Stimulated activated CD4-positive, alpha-beta T cell treated with anti-CD3 and anti-CD28 coated beads, Interleukin-15, amount 100 ng/mL, for 1 hour (primary cell): ENCODE measurements at places on chromosomes 11 and 22.

DNA sequence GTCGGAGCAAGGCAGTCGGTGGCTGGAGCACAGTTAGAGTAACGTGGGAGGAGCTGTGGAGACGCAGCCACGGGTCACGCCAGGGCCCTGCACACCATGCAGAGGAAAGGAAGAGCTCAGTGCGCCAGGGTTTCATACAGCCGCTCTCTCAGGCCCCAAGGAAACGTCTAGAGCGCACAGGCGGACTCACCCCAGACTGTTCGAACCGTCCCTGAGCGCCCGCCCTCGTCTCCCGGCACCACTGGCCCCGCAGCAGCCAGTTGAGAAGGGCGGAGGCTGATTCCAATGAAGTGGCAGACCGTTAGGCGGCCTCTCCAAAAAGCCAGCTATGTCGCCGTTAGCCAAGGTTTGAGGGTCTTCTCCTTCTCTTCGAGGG, 483 bp upstream of the HYLS1 start:
- no peak for DNase-seq

DNA sequence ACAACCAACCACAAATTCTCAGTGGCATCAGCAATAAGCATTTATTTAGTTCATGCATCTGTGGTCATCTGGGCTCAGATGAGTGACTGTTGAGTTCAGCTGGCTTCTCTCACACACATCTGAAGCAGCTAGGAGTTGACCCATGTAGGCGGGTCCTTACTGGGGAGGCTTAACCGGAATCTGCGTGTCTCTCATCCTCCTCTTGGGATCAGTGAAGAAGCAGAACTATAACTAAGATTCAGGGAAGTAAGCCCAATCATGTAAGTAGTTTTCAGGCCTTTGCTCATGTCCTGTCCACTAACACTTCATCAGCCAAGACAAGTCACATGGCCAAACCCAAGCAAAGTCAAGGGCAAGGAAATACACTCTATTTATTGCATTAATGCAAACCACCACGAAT, 236.2 kb downstream of the C11orf87 start:
- no peak for DNase-seq

DNA sequence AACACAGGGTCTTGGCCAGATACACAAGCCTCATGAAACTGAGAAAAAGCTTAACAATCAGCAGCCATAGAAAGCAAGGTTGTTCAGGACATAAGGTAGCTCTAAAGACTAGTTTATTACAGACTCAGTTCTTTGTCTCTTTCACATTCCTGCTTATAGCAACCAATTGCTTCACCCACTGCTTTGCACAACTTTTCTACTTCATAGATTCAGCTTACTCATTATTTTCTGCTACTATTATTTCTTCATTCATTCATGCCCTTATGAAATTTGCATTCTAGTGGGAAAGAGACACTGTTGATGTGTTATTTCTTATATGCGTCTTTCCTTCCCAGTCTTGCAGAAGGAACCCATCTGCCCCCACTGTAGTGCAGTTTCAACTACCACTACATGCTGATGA, 4.7 kb downstream of the CCDC34 start:
- DNase-seq, result no peak

- DNase-seq, result no peak
Observed at GRCh38 chr11:76695133-76695532, 24.6 kb upstream of the LRRC32 start.

DNA sequence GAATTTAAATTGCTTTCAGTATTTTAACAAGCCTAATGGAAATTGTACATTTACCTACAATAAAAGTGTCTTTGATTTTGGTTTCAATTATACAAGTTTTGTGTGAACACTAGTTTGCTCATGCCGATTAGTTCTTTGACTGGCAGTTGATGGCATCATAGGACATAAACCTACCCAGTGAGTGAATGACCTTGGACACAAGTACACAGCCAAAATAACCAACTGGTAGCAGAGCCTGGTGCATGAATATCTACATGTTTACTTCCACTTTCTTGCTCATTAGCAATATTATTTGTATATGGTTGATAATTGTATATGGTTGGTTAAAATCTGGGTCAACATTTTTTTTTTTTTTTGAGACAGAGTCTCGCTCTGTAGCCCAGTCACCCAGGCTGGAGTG, 37.8 kb downstream of the STIM1 start:
- DNase-seq, result no peak

GRCh38 chr11:121763526-121763925, 310.8 kb upstream of the SORL1-AS1 start:
- no peak for DNase-seq

DNA sequence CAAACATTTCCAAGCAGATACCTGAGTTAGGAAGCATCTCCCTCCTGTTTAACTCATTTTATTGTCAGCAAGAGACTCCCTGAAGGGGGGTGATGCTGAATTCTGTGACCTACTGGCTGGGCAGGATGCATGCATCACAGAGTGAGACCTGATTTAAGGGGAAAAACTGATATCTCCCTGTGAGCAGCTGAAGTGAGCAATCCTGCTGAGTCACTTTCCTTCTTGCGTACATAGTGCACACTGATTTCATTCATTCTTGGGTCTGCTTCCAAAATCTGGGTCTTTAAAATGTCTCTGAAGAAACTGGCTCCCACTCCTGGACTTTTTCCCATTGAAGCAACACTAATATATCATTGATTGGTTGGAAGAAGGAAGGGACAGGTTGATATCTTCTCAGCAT, 23.3 kb downstream of the P4HA3 start:
- no peak for DNase-seq

DNA sequence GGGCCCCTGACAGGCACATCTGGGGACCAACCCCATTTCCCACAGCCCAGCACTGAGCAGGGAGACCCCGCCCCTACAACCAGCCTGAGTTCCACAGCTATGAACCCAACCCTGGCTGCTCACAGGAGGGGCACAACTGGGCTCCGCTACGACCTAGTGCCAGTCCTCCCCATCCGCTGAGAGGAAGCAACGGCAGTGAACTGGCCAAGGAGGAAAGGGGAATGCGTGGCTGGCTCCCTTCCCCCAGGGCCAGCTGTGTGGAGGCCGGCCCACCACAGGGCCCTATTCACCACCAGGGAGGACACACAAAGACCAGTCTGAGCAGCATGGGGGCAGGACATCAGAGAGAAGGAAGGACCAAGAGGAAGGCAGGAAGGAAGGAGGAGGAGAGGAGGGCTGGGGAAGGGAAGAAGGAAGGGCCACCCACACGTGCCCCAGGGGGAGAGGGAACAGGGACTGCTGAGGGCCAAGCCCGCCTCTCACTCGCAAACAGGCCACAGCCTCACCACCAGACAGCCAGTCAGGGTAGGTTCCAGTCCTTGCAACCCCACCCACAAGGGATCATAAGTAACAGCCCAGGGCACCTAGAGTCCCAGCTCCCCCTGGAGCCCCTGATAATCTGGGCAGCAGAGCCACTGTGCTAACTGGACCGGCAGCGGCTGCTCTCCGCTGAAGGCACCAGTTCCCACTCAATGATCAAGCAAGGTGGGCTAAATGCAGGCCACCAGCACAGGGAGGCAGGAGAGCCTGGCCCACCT, 8.5 kb upstream of the GAL3ST1 start:
- DNase-seq, result no peak

DNA sequence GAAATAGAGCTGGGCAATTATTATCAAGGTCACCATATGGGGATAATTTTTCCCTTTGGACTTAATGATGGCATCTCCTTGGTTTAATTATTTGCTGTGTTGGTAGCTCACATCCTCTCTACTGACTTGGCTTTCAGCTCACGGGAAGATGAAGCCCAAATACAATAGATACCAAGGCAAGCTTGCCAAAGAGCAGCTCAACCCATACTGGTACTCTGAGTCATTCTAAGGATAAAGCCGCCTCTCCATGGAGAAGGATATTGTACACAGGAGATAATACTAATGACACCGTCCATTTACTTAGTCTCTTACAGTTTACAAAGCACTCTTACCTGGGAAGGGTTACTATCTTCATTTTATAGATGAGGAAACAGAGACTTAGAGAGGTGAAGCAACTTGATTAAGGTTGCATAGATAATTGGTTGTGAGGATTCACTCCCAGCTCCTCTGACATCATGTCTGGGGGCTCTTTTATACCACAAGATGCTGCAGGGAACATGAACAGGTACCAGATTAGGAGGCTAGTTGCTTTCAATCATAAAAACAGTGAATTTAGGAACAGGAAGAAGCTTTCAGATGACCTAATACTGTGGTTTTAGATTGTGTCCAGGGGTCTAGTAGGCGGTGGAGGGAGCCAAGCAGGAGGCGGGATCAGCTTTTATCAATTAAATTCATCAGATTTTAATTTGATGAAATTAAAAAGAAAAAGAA, 48.3 kb upstream of the PICALM start:
- no peak for DNase-seq

- DNase-seq, result no peak
Observed at GRCh38 chr11:60183591-60184205, 815 bp upstream of the MS4A6A start.
